ENCODE measurements at places on chromosomes 12 and 14.

DNA sequence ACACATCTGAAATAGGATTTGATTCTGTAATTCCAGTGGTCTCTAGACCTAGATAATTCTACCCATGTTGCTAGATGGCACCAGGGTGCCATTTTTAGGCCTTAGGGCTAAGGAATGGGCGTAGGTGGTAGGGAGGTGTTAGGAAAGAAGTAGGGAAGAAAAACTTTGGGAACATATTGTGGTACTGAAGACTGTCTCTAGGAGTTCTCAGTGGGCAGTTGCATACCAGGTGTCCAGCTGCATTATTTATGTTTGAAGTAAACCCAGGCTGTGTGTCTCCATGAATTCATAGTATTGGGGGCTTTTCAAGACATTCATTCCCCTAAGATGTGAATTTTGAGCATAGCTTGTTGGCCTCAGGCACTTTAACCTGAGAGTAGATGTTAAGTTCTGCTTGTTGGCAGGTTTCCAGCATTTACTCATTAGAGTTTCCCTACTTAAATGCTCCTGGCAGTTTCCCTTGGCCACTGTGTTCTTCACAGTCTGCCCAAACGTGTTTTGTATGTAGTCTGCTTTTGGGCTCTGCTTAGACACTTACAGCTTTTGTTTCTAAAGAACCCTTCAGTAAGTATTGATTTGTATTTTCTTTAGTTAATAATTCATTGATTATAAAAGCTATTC lies 31.5 kb upstream of the CCT2 start:
- no peak for DNase-seq

- no peak for DNase-seq
Measured at GRCh38 chr14:45140661-45141187, 5.0 kb downstream of the FANCM start.

GRCh38 chr12:3364661-3365462 lies 126.1 kb upstream of the PRMT8 start:
- DNase-seq, result no peak

GRCh38 chr14:24837280-24838046 lies 203.5 kb upstream of the GZMB start:
- no peak for DNase-seq

DNA sequence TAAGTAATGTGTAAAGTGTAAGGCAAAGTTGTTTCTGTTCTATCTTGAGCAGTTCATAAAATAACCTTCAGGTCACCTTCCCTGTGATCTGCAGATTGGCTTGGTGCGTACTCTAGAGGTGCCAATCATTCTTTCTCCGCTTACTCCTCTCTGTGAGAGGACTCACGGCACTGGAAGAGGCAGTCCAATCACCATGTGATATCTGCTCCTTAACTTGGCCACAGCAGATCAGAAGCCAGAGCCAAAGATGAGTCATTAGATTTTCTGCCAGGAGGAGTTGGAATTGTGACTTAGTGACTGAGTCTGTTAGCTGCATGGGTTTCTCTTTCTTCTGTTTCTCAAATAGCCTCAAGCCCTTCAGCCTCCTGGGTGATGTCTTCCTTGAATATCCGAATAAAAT lies 165.5 kb downstream of the SLC41A2 start:
- no peak for DNase-seq

- DNase-seq, result no peak
Measured at GRCh38 chr14:77076113-77076631, 21.9 kb upstream of the CIPC start.

DNA sequence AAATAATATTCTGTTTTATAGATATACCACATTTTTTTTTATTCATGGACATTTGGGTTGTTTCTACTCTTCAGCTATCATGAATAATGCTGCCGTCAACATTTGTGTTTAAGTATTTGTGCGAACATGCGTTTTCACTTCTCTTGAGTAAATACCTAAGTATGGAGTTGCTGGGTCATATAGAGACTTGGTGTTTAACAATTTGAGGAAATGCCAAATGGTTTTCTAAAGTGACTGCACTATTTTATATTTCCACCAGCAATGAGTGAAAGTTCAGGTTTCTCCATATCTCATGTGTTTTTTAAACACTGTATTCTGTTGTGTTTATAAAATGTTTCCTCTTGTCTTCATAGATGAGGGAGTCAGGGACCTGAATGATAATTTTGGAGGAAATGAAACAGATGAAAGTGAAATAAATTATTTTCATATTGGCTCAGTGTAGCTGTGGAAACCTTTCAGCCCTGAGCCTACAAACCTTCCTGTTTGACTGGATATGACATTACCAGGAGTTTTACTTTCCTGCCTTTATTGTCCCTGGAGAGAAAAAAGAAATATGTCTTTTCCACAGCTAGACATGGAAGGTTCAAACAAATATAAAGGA lies 26.3 kb downstream of the DAAM1 start:
- DNase-seq, result no peak

- DNase-seq, result peak; percentile 3
Measured at GRCh38 chr14:54329082-54329695, 67.6 kb upstream of the CDKN3 start.

GRCh38 chr12:109308534-109309380 lies at the start of gene FOXN4:
Gene FOXN4, minus strand, starts transcription at chr12:109309284. Its CDS starts 963 bp downstream, at chr12:109308321.
- no peak for DNase-seq

- DNase-seq, result peak; percentile 32
Measured at GRCh38 chr12:101935890-101936746, 58.7 kb downstream of the DRAM1 start.

DNA sequence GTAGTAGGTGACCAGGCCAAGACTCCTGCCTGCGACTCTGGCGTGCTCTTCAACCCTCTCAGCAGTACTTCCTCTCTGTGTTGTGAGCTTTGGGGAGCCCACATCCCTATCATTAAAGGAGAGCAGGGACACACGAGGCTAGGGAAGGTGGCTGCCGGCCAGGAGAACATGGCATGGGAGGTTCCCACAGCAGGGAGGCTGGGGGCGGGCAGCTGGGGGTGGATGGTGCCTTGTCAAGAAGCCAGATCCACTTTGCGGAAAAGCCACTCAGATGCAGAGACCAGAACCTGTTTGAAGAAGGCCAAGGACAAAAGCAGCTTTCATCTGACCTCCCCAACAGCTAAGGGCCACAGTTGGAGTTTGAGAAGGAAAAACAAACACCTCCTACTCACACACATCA lies 198.6 kb downstream of the BCL11B start:
- no peak for DNase-seq

GRCh38 chr12:123101526-123101925 lies 49.4 kb downstream of the PITPNM2 start:
- DNase-seq, result no peak

- DNase-seq, result no peak
Measured at GRCh38 chr12:132517013-132517739, 27.2 kb downstream of the FBRSL1 start.

- no peak for DNase-seq
Measured at GRCh38 chr12:9870286-9870866, 1.2 kb upstream of the CLEC2B start.

Measured in stimulated activated CD4-positive, alpha-beta T cell treated with anti-CD3 and anti-CD28 coated beads, Interleukin-1b, Interleukin-23, amount 100 ng/mL, for 48 hours (primary cell).